ENCODE measurements at places on chromosomes 6 and 20.

GRCh38 chr6:83221889-83222479 is 28.8 kb downstream of the RWDD2A start:
- peak; percentile 71 for DNase-seq

GRCh38 chr6:168116975-168117899 is 38.2 kb upstream of the FRMD1 start:
- no peak for DNase-seq

DNA sequence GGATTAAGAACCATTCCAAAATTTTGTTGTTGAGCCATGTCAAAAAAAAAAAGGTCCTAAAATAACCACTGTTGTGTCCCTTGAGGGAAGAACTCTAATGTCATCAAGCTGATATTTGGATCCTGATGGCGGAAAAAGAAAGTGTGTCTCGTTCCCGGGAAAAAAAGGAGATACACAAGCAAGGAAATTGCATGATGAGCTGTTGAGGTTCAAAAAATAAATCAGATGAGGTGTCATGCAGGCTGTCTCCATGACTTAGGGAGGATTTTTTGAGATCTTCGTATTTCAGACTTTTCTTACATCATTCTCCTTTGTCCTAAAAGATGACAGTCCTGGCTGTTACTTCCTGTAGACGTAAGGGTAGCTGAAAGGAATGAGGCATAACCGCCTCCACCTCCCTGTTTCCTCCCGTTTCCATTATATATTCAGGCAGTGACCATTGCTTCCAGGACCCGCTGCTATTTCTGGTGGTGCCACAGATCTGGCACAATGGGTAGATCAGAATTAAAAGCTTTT is 117.3 kb upstream of the TNFAIP3 start:
- no peak for DNase-seq

DNA sequence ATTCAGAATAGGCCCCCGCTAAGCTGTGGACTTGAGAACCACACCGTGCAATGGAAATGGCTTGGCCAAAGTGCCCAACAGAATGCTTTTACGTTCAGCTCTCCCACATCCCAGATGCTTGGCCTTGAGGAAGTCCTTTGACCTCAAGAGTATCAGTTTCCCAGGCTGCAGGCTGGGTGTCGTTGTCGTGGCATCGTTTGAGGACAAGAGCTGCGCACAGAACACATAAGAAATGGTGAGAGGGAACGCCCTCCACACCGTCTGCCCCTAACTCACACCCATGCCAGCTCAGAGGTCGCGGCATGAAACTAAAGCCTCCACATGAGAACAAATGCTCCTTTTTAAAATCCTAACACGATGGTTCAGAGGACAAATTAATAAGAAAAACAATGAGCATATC is 37.0 kb downstream of the NFATC2 start:
- DNase-seq: no peak

GRCh38 chr20:54368570-54368969 is 106.8 kb upstream of the DOK5 start:
- peak; percentile 77 for DNase-seq

- peak; percentile 82 for DNase-seq
These were observed 263.5 kb upstream of the TAB2 start for GRCh38 chr6:149053848-149054558.

GRCh38 chr6:7445885-7446461 is 56.4 kb downstream of the RIOK1 start:
- DNase-seq: no peak

DNA sequence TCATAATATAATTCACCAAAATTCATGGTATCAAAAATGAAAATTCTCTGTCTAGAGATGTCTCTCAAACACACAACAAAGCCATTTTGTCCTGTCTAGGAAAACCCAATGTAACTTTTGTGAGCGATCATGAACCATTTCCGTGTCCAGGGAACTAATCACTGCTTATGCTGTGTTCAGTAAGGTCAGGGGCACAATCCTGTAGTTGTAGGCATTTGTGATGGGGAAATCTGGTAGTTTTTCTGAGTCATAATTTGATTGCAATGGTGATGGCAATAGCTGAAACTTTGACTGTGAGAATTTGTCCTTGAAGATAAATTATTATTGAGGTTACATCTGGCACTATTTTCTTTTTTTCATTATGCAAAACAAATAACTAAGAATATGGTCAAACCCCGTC is 21.0 kb upstream of the GCLC start:
- DNase-seq: no peak

- DNase-seq: no peak
These were observed 1.2 kb downstream of the PSMB8 start for GRCh38 chr6:32842690-32843089.

GRCh38 chr6:30819297-30819917 is 64.9 kb upstream of the DDR1 start:
- DNase-seq: no peak

DNA sequence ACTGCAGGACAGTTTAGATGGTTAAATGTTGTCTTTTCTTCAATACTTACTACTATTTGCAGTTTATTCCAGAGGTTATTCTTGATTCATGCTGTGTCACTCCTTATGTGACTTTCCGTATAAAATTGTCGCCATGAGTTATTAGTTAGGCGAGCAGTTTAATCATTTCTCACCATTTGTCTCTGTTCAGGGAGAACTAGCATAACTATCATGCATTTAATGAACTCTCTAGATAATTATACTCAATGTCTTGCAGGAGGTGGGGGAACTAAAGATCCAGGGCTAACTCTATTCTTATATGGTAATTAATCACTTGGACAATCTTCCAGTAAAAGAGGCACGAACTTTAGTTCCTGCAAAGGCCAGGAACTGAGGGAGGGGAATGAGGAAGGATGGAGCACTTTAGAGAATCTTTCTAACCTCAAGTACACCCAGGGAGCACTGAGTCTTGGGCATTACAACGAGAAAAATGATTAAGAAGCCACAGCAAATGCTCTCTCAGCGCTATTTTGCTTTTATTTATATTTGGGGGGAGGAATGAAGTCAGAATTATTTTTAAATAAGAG is 58.3 kb downstream of the IYD start:
- no peak for DNase-seq

DNA sequence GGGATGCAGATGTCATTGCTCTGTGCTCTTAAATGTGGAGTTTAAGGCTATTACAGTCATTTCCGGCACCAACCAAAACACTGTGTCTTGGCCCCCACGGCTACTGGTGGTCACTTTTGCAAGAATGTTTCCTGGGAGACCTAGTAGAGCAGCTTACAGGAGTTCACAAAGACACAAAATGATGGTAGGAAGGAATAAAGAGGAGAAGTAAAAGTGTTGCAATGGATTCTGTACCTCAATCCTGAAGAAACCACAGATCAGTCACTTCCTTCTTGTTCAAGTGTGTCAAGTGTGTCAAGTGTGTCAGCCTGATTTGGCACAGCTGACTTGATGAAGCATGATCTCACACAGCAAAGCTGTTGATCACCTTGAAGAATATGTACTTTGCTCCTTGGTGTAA is 344.0 kb downstream of the PLCB1 start:
- no peak for DNase-seq

DNA sequence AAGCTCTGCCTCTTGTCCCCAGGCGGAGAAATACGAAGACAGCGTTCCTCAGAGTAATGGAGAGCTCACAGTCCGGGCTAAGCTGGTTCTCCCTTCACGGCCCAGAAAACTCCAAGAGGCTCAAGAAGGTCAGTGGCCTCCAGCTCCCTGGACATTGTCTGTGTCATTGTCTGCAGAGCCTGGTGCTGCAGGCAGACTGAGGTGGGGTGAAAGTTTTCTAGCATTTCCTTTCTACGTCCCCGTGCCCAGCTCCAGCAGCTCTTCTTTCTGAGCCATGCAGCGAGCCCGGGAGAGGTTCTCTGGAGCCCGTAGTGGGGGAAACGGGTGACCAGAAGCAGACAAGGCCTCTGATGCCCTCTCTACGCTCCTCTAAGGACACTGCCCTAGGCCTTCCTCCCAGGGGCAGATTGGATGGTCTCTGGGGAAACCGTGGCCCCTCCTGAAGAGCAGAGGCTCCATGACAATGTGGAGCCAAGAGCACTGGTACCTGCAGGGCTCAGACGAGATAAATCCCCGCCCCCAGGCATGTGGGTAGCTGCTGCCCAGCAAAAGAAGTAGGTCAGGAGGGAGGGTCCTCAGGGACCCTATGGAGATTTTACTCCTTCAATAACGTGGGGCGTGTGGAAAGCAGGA is 58.4 kb downstream of the EZR start:
- no peak for DNase-seq

- no peak for DNase-seq
These were observed 48.2 kb upstream of the TLDC2 start for GRCh38 chr20:36827541-36828279.

DNA sequence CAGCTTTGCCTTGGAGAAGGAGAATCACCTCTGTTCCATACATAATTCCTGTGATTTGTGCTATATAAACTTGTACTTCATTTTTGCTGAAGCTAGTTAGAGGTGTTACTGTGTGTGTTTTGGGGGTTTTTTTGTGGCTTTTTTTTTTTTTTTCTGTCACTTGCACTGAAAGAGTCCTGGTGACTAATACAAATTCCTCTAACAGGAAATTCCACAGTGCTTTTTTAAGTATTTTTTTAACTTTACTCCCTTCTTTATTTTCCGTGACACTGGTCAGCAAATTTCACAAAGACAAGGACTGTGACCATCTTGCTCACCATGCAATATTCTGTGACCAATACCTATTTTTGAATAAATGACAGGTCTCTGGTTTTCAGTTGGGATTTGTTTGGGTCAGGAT is 110.5 kb downstream of the ISM1 start:
- no peak for DNase-seq

- no peak for DNase-seq
These were observed 73.7 kb upstream of the CITED2 start for GRCh38 chr6:139448051-139448649.

Data from NCI-H2171 treated with DMSO at 0.1 percent for 48 hours (cell line).